A549 (cell line): ENCODE measurements at places on chromosomes 5 and 9.

DNA sequence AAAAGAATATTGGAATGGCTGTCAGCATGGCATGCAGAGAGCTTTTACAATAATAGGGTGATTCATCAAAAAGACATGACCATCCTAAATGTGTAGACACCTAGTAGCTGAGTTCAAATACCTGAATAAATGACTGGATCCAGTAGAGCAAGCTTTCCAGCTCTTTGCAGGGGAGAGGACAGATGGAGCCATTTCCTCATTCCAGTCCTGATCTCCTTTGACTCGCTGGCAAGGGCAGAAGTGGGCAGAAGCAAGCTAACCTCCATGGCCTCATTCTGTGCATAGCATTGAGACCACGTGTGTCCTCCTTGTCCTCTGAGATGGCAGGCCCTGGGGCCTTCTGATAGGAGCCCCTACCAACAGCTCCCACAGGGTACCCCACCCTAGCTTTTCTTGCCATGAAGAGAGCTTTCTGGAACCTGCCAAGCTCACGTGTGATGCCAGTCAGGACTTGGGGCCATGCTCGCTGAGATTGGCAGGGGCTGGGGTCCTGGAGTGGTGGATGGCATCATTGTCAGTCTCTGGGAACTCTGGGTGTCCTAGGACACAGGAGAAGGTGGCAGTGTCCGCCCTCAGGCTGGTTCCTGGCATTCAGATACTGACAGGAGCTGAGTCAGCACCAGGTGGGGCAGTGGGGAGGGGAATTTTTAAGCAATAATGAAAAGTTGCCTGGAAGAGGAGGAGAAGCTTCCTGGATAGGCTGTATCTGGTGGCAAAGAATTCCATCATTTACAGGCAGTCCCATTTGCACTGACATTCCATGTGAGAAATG, 33.6 kb downstream of the WWC1 start:
- peak; percentile 82 for DNase-seq

DNA sequence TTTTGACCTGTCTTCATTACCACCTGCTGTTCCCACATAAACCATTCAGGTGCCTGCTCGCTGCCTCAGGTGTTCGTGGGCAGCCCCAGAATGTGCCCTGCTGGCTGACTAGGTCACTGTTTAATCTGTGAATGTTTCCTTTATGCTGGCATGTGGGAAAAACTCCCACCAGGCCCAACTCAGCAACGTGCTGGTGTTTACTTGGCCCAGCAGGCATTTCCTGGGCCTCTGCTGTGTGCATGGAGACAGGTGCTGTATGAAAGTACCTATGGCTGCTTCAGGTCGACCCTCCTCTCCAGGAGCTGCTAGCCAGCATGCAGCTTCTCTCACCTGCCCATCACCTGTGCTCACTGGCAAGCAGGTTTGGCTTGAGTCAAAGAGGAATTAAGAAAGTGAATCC, 65.8 kb downstream of the RAD23B start:
- no peak for DNase-seq

DNA sequence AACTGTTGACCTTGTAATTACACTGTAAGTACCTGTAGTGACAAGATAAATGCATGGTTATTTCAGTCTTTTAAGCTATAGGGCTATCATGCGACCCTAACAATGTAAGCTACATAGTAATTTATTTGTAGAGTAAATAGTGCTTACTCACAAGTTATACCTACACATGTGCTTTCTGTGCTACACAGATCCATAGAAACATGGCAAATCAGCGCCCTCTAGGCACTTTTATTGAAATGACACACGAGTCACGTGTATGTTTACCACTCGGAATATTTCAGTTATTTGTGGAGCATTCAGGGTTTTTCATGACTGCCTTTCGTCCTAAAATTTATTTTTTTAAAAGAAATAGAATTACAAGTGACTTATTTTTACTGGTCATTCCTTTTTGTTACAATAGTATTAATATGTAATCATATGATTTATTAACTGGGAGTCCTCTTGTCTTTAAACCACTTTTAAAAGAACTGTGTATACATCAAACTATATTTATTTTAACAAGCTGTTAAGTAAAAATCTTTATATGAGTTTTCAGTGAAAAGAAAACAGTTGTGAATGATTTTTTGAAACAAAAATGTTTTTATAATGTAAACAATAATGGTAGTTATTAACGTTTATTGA, 1242.3 kb upstream of the WWC1 start:
- peak; percentile 7 for DNase-seq

DNA sequence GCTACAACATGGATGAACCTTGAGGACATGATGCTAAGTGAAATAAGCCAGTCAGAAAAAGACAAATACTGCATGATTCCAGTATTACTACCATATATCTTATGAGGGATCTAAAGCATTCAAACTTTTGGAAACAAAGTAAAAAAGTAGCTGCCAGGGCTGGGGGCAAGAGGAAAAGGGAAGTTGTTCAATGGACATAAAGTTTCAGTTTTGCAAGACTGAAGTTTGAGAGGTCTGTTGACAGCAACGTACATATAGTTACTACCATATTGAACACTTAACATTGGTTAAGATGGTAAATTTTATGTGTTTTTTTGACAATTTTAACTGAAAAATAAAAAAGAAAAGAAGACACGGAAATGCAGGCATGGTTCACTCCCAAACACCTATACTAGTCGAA, 77.6 kb downstream of the MAPKAP1 start:
- no peak for DNase-seq

GRCh38 chr9:117073539-117074341, 341.1 kb downstream of the ASTN2 start:
- peak; percentile 15 for DNase-seq

DNA sequence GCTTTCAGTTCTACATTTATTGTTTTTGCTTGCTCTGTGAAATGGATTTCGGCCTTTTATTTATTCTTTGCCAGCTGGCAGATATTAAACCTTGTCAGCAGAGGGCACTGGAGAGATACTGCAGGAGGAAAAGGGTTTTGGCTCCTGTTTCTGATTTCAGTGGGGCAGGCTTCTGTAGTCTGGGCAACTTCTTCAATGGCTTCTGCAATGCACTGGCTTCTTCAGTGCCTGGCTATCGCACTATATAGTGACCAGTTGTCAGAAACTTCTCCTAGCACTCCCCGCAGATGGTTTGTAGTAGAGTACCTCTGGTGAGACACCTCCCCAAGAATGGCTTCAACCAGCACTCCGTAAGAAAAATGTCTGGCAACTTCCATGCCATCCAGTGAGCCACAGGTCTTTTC, 3.2 kb upstream of the NFX1 start:
- peak; percentile 89 for DNase-seq

- DNase-seq: peak; percentile 43
Measured at GRCh38 chr5:155616779-155617392, 603.3 kb downstream of the KIF4B start.

DNA sequence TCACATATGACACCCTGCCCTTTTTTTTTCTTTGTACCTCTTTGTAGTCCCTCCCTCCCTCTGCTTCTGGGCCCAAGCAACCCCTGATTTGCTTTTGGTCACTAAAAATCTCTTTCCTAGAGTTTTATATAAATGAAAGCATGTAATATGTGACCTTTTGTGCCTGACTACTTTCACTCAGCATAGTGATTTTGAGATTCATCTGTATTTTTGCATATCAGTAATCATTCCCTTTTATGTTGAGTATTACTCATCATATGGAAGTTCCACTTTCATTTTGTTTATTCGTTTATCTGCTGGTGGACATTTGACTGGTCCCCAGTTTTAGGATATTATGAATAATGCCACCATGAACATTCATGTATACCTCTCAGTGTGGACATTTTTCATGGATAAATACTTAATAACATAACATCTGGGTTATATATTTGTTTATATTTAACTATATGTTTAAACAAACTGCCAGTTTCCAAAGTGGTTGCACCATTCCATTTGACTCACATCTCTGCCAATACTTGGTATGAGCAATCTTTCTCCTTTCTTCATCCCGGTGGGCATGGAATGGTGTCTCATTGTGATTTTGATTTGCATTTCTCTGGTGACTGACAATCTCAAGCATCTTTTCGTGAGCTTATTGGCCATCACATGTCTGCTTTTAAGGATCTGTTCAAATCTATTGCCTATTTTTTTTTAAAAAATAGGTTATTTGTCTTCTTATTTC, 115.7 kb upstream of the S1PR3 start:
- no peak for DNase-seq

- DNase-seq: no peak
Measured at GRCh38 chr5:110854200-110854599, 115.4 kb downstream of the SLC25A46 start.

DNA sequence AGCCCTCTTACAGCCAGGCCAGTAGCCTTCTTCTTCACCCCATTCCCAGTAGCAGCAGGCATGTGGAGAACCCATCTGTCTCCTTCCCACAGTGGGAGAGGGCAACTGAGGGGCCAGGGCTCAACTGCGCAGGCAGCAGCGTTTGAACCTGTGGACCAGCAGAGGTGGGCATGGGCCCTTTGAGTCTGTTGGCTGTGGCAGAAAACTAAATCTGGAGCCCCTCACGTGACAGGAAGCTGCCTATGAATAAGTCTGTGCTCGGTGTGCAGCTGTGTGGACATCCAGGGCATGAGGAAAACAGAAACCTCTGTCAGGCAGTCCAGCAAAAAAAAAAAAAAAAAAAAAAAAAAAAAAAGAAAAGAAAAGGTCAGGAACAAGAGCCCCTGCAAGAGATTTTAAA, 189.2 kb upstream of the NR3C1 start:
- DNase-seq: no peak

GRCh38 chr5:121797681-121798518, 53.8 kb upstream of the FTMT start:
- no peak for DNase-seq

DNA sequence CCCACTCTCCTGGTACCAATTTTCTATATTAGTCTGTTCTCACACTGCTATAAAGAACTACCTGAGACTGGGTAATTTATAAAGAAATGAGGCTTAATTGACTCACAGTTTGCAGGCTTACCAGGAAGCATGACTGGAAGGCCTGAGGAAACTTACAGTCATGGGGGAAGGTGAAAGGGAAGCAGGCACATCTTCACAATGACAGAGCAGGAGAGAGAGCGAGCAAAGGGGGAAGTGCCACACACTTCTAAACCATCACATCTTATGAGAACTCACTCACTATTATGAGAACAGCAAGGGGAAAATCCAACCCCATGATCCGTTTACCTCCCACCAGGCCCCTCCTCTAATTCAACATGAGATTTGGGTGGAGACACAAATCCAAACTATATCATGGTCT, 72.2 kb downstream of the ATG10 start:
- DNase-seq: no peak

GRCh38 chr9:136191099-136191959, 13.6 kb downstream of the LHX3 start:
- DNase-seq: no peak

GRCh38 chr5:38554861-38555260, 1.6 kb downstream of the LIFR start:
- DNase-seq: no peak

DNA sequence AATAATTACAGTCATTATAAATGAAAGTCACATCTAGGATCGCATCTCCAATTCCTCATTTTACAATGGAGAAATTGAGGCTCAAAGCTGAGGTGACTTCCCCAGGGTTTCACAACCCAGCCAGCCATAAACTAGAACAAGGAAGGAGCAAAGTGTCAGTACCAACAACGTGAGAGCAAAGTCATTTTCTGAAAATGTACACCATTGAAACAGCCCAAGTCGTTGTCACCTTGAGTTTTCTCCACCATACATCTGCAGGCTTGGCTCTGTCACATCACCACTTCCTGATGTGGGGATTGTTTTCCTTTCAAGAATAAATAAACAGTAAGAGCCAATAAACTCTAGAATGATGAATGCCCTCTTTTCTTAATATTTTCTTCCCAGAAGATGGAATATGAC, 184.5 kb upstream of the PTGER4 start:
- DNase-seq: no peak

DNA sequence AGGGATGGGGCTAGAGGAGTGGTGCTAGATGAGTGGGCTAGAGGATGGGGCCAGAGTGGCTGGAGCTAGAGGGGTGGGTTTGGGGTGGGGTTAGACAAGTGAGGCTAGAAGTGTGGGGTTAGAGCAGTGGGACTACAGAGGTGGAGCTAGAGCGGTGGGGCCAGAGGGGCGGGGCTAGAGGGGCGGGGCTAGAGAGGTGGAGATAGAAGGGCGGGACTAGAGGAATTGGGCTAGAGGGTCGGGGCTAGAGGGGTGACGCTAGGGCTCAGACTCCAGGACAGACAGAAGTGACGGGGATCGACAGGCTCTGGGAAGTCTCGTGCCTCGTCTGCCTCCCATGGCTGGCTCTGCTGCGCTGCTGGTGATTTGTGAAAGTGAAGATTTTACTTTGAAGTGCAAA, 31.0 kb upstream of the TENT4A start:
- no peak for DNase-seq

DNA sequence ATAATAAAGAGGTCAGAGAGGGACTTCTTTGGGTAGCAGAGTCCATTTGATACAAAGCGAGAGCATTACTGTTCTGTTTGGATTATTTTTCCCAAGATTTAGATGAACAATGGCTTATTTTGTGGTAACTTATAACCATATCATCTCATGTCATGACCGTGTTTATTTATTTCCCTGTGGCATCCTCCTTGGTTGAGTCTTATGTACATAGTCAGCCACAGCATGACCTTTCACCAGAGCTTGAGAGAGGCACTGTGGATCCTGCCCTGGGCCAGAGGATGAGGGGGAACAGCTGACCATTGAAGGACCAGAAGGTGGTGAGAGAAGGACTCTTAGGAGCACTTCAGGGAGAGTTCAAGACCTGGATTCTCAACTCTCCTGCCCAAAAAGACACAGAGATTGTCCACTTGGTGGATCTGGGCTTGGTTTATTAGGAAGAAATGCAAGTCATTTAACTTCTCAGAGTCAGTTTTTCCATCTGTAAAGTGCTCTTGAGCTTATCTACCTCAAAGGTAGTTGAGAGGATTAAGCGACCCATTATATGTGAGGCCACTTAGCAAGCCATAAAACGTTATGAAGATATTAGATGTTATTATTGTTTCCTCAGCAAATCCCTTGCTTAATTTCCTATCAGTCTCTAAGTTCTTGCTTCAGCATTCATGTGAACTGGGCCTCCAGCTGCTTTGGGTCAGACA, 51.4 kb downstream of the PPIC start:
- DNase-seq: no peak

DNA sequence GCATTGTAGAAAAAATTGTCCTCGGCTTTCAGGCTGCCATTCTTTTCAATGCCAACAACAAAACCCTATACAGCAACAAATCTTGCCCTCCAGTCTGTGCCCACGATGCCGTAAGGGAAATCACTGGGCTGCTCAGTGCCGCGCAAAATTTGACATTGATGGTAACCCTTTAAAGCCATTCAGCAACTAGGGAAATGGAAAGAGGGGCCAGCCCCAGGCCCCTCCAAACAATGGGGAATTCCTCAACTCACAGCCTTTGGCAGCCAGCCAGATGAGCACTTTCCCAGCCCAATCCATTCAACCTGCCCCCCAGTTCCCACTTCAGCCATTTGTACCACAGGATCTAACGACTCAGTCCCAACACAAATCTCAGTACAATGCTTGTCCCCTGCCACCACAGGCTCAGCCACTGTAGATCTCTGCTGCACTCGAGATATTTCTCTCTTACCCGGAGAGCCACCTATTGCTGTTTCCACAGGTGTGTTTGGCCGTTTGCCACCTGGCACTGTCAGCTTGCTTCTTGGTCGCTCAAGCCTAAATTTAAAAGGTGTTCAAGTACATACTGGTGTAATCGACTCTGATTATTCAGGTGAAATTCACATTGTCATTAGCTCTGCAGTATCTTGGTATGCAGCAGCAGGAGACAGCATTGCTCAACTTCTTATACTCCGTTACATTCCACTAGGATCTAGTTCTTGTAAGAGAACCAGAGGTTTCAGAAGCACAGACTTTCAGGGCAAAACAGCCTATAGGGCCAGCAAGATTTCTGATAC, 103.3 kb downstream of the SYK start:
- no peak for DNase-seq
